ENCODE measurements at places on chromosomes 7 and 10.

DNA sequence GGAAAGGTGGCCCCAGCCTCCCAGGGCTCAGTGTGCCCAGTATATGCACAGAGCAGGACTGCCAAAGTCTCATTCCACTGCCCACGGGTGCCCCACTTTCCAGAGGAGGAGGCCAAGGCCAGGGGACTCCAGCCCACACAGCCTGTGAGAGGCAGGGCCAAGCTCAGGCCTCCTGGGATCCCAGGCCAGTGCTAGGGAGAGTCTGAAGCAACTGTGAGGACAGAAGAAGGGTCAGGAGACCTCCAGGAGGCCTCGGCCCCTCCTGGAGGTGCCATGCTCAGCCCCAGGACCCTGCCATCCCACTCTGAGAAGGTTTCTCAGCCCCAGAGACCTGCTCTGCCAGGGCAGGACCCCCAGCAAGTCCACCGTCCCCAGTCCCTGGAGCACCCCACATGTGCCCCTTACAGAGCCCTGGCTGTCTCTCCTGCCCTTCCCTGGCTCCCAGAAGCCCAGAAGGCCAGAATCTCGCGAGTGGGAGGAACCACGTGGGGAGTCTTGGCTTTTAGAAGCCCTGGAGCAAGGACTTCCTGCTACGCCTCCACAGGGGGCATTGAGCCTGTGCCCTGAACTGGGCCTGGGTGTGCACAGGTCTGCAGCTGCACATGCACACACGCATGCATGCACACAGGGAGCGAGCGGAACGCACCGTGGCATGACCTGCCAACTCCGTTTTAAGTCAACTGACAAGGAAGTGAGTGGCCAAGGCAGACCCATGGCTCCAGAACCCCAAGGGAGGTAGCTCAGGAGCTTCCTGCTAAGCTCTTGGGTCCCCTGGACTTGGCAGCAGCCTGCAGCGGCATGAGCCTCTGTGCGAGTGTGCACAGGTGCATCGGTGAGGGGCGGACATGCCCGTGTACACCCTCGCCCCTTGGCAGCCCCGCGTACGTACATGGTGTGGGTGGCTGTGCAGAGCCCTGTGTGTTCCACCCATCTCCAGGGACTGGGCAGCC lies 33.6 kb downstream of the ZCCHC24 start:
- no peak for DNase-seq

- DNase-seq, result no peak
Measured at GRCh38 chr10:87053577-87054181, 33.6 kb downstream of the FAM25A start.

GRCh38 chr10:122986335-122986734 lies 6.1 kb downstream of the PSTK start:
- DNase-seq, result no peak

GRCh38 chr7:43756368-43757072 lies 2.0 kb upstream of the BLVRA start:
- no peak for DNase-seq

GRCh38 chr7:76409537-76409936 lies at the start of gene SSC4D:
TSS of gene SSC4D (minus strand) at chr7:76409697. CDS start at chr7:76404439, 5,258 bp downstream.
- DNase-seq, result no peak

DNA sequence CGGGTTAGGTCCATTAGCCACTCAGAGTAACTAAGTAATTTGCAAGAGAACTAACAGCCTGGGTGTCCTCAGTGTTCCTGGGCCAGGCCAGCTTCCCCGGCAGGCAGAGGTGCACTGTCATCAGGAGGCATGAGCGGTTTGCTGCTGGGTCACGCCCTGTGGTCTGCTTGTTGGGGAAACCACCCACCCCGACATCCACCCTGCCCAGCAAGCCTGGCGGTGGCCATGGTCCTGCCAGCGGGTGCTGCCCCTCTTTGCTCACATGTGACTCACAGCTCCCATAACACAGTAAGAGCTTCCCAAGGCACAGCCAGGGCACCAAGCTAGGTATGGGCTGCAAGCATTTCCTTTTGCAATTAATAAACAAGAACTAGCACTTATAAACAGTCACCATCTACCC lies 75.9 kb downstream of the RGS10 start:
- DNase-seq, result peak; percentile 50

DNA sequence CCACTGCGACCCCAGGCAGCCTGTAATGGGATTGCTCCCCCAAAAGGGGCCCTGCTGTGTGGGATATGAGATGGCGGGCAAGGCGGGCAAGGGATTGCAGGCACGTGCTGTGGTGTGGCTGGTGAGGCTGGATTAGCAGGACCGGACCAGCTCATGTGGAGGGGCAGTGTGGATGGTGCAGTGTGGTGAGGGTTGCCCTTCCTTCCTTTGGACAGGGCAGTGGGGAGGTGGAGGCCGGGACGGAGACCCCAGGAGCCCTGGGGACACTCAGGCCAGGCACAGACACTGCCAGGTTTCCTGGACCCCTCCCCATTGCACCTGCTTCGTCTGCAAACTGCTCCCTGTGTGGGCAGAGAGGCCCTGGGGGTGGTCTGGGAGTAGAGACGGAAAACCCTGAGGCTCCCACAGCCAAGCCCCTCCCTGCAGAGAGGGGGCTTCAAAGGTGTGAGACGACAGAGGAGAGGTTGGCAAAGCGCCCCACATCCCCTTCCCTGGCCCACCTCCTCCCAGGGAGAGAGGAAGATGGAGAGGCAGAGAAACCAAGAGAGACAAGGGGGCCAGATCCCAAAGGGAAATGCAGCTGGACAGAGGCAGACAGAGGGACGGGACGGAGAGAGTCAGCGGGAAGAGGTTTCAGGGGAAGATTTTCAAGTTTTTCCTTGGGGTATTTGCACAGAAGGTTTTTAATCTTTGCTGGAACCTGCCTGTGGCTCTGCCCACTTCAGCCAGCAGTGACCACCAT lies 89.2 kb downstream of the MICALL2 start:
- DNase-seq, result no peak

- DNase-seq, result no peak
Measured at GRCh38 chr10:28839600-28840007, 162.3 kb downstream of the BAMBI start.

DNA sequence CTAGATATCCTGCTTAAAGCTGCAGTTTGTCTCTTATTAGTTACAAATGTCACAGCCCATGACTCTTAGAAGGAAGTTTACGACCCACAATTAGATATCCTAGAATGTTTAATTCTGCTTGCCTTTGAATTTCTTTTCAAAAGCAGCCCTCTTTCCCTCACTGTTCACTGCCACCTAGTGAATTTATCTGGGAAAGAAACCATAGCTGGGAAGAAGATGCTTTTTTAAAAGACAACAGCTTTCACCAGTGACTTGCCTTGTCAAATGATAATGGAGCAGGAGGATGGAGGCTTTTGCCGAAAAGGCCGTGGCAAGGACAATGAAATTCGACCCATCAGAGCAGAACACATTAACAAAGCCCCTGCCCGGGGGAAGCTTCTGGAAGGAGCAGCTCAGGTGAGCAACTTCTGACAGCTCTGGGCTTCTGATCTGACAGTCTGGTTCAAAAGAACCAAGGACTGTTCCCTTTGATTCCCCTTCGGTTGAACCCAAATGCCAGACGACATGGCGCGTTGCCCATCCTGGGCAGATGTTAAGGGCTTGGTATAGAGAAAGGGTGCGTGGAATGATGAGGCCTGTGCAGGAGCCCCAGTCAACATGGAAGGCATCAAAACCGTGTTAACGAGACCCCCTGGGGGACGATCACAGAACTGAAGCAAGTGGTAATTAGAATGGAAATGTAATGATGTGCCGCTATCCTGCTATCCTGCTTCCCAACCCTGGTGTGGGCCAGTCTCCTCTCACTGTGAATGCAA lies 236.8 kb downstream of the FRMD4A start:
- DNase-seq, result no peak

- no peak for DNase-seq
Measured at GRCh38 chr7:19095353-19095860, 22.0 kb downstream of the TWIST1 start.

GRCh38 chr7:158491094-158491493 lies 96.5 kb downstream of the PTPRN2 start:
- no peak for DNase-seq

- DNase-seq, result no peak
Measured at GRCh38 chr10:109474261-109474660, 449.1 kb downstream of the XPNPEP1 start.

GRCh38 chr10:4648999-4649398 lies 177.0 kb upstream of the AKR1E2 start:
- no peak for DNase-seq

DNA sequence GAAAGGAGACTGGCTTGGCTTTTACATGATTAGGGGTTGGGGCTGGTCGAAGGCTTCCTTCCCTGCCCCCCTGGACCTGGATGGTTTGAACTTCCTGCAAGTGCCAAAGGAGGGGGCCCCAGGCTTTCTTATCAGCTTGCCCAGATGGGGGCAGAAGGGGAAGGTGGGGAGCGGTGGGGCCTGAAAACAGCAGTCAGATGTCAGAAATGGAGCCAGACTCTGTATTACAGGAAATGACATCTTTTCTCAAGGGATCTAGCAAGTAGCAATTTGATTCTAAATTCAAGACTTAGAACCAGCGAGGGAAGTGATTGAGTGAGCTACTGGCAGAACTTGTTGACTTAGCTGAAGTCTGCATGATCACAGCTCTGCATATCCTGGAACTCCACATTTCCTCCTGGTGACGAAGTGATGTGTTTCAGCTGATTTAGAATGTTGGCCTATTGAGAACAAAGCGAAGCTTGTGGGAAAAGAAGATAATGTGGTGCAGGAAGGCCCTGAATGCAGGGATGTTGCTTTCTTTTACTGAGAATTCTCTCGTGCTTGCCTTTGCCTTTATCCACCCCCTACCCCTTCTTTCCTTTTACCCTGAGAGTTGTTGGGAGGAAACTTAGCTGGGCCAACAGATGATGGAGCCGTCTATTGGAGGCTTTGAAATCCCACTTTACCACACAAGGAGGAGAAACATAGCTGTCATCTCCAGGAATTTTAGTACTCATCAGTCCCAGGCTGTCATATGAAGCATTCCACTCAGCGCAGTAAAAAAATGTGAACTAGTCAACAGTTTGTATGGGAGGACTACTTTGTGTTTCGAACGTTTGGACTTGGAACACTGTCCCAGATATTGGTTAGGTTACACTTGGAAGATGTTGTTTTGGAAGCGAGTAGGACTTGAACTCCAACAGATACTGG lies 43.2 kb downstream of the CCNY start:
- DNase-seq, result no peak

DNA sequence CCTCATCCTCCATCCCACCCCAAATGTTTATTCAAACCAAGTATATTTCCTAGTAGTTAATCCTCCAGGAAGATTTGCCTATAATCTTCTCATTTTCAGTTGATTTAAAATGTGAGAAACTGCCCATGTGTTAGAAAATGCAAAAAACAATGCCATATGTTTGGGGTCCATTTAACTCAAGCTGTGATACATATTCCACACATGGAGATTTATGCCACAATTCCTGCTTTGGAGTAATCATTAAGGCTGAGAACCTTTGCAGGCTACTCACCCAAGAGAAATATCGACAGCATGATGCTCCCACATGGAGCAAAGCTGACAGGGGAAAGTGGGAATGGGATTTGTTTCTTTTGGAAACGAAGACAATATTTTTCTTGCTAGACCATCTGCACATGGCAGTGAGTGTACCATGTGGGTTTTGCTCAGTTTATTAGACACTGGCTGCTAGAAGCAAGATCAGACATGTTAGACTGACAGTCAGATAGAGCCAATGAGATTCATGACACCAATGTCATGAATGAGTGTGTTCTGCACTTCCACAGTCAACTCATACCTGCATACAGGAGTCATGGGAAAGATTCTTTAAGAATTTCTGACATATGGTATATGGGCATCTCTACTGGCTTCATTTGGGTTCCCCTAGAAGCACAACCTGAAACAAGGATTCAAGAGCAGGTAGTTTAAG lies 3.4 kb upstream of the GRM8 start:
- no peak for DNase-seq

DNA sequence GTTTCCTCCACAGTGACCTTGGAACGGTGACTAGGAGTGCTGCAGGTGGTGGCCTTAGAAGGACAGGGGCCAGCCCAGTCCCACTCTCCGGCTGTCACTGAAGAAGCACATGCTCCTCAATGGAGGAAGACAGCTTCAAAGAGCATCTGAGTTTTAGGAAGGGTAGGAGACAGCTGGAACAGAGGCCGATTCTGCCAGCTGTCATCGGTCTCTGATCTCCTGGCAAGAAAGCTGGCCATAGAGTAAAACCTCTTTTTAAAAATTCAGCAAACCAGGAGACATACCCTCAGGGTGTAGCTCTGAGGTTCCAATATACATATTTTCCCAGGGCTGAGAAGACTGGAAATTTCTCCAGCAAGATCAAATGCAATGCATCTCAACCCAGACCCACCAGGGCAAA lies 55.9 kb downstream of the KCNMA1 start:
- no peak for DNase-seq

GRCh38 chr7:150955519-150956394 lies 22.4 kb downstream of the KCNH2 start:
- no peak for DNase-seq

GRCh38 chr7:158311791-158312190 lies 275.8 kb downstream of the PTPRN2 start:
- no peak for DNase-seq

- DNase-seq, result no peak
Measured at GRCh38 chr10:111551001-111551400, 474.2 kb downstream of the ADRA2A start.

- DNase-seq, result no peak
Measured at GRCh38 chr10:88256013-88256680, 327.0 kb downstream of the RNLS start.

DNA sequence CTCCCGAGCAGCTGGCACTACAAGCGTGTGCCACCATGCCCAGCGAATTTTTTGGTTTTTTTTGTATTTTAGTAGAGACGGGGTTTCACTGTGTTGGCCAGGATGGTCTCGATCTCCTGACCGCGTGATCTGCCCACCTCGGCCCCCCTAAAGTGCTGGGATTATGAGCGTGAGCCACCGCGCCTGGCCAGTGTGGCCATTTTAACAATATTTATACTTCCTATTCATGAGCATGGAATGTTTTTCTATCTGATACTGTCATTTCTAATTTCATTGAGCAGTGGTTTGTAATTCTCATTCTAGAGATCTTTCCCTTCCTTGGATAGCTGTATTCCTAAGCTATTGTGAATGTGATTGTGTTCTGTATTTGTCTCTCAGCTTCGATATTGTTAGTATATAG lies 96.2 kb downstream of the GLCCI1 start:
- no peak for DNase-seq

GRCh38 chr10:131790021-131790420 lies 110.8 kb upstream of the PPP2R2D start:
- DNase-seq, result peak; percentile 46
